Cerebellar cortex (tissue), 1 donor: ENCODE measurements at places on chromosomes 3 and 15.

DNA sequence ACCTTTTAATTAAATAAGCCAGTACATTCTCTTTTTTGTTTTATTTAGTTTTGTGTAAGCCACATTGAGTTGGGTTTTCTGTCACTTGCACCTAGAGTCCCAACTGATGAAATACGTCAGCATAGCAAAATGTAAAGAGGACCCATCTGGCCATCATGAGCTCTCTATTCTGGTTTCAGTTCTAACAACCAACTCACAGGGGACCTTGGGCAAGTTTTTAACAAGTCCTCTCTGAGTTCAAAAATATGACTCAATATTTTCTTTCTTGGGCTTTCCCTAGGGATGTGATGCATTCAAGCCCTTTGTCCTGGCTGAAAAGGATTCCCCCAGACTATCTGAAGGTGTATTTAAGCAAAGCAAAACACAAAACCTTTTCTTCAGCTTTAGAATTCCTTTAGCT is 32.9 kb downstream of the PLCH1 start:
- DNase-seq = no peak

- DNase-seq = no peak
Observed at GRCh38 chr3:16455001-16455400, 58.5 kb downstream of the RFTN1 start.

DNA sequence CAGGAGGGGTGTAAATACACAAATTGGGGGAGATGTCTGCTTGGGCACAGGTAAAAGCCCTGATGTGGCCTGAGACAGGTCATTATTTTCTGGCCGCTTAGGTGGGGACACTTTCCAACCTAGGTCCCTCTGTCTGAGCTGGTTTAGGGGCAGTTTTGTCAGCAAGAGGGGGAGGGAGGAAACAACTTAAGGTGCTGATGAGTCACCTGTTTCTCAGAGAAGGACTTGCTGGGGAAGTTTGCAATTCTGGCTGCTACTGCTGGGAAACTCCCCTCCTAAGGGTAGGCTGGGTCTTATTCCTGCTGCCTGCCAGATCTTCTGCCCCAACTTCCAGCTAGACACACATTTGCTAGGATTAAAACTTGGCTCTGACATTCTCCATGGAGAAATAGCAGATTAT is 4.8 kb upstream of the RHOV start:
- no peak for DNase-seq

DNA sequence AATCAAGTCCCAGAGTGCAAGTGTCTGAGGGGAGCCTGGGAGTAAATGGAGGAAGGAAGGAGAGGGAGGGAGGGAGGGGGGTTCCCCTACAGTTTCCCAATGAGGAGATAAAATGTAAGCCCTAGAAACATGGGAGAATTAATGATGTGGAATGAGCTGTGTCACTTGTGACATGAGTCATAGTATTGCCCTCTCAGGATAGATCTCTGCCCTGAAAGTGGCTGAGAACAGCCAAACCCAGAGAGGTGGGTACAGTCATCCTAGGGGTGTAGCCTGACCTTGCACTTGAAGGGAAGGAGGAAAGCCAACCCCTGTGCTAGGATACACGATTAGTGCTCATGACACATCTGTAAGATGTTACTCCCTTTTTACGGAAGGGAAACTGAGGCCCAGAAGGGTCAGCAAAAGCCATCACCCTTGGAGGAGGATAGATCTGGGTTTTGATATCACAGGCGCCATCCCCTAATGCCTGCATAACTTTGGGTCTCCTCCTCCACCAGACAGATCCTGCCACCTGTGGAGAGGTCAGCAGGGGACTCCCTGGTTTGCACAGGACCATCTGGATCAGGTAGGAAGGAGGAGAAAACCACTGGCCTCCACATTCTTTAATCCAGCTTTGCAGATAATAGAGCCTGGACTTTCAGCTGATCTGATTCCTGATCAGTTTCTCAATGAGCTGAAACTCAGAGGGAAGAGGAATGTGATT is 23.1 kb upstream of the USP3 start:
- DNase-seq = no peak

GRCh38 chr3:66297900-66298299 is 77.1 kb downstream of the SLC25A26 start:
- no peak for DNase-seq

DNA sequence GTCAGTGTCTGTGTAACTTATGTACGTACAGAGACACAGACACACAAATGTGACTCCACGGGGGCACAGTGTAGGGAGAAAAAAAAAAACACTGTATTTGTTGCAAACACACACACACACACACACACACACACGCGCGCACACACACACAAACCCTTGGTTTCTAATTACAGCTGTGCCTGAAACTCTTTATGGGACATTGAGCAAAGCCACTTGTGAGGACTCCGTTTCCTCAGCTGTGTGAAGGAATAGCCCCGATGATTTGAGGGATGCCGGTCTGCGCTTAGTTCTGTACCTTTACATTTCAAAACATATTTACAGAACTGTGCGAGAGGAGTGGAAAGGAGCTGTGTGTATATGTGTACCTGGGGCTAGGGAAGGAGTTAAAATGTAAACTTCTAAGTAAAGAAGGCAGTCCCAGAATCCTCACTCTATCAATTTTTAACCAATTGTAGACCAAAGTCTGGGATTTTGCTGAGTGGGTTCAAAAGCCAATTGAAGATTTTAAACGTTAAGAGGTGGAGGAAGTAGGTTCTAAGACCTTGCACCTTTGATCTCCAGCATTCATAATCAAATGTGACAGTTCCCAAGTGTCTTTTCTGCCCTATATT is 5.3 kb upstream of the BCL6 start:
- no peak for DNase-seq

GRCh38 chr3:63869940-63870614 is 6.4 kb downstream of the ATXN7 start:
- no peak for DNase-seq

DNA sequence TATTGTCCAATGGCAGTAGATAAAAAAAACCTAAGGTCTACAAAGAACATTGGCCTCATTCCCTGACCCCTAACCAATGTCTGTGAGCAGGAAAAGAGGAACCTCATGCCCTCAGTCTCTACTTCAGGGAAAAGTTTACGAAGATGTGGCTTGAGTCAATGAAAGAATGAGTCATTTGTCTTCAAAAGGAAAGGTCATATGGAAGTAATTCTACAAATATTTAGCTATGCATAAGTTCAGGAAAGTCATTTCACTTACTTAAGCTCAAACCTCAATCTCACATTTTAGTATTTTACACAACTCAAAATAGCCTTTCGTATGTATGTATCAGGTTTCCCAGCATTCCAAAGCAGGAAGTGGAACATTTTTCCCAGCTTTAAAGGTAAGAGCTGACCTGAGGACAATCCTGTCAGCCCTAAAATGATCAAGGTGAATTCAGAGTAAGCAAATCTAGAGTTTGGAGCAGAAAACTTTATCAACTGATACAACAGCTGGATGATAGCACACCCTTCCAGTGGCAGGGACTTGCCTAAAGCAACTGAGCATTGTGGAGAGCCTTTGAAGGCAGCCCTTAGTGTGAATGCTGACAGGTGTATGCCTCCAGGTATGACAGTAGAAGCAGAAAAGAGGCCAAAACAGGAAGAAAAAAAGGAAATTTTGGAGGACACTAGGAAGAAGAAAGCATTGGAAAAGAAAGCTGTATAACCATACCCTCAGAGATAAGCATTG is 53.9 kb upstream of the ACKR4 start:
- DNase-seq = no peak

DNA sequence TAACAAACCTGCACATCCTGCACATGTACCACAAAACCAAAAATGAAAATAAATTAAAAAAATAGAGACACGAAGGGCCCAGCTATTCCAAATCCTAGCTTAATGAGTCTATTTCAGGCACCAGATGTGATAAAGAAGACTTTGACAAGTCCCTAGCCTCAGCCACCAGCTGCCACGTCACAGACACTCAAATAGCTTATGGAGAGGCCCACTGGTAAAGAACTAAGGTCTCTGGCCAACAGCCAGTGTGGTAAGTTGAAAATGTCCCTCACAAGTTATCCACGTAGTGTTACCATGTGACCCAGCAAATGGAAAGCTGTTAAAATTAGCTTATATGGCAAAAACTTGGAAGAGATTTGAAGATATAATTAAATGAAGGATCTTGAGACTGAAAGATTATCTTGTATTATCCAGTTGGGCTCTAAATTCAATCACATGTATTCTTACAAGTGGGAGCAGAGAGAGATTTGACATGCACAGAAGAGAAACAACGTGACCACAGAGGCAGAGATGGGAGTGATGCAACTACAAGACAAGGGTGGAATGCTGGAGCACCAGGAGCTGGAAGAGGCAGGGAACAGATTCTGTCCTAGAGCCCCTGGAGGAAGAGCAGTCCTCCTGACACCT is 10.9 kb downstream of the ACSBG1 start:
- DNase-seq = no peak

DNA sequence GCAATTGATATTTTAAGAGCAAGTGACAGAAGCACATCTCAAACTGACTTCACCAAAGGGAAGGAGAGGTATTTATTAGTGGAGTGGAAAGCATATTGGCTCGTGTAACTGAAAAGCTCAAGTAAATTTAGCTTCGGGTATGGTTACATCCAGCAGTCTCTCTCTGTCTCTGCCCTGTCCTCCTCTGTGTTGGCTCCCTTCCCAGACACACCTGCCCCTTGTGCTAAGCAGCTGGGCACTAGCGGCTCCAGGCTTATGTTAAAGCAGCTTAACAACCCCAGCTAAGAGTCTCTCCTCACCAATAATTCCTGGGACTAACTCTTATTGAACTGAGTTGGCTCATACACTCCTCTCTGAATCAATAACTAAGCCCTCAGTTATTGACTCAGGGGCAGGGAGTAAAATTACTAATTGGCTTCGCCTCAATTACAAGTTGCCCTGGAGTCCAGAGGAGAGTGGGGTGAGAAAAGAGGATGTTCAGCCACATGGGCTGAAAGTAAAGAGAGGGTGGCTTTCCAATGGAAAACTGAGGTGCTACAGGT is 12.8 kb upstream of the SH3BP5 start:
- no peak for DNase-seq

DNA sequence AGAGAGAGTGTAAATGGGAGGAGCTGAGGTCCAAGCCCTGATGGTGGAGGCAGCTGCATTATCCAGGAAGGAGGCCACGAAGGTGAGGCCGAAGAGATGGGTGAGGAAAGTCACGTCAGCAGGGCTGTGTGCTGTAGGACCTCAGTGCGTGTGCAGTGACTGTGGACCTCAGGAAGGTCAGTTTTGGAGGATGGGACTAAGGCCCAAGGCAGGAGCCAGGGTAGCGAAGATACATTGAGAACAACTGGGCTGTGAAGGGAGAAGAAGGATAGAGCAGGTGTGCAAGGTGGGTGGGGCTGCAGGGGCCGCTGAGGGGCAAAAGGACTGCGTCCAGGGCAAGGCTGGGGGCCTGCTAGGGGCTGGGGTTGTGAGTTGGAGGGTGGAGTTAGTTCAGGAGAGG is 4.9 kb downstream of the KLHL40 start:
- DNase-seq = no peak

DNA sequence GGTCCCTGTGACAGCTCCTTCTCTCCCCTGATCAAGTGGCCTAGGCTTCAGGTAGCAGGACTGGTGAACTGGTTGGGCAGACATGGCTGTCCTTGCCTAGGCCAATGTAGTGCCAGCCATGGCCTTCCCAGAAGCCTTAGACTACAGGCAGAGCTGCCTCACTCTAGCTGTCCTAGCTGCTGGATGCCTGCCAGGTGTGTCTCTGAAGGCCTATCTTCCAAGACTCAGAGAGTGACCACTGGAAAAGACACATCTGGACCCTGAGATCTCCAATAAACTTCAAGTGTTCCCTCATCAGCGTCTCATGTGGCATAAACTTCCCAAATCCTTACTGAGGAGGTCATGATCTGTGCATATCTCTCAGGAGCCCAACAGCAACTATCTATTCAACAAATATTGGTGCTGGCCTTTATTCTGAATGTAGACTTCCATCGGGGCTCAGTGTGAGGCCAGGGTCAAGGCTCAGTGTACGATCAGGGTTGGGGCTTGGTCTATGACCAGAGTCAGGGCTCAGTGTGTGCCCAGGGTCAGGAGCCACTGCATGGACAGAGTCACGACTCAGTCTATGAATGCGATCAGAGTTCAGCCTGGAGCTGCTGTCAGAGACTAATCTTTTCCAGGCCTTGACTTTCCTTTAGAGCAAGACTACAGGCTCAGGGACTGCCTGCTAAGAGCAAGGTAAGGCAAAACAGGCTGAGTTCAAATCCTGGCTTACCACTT is 36.5 kb upstream of the INSYN1 start:
- DNase-seq = no peak

DNA sequence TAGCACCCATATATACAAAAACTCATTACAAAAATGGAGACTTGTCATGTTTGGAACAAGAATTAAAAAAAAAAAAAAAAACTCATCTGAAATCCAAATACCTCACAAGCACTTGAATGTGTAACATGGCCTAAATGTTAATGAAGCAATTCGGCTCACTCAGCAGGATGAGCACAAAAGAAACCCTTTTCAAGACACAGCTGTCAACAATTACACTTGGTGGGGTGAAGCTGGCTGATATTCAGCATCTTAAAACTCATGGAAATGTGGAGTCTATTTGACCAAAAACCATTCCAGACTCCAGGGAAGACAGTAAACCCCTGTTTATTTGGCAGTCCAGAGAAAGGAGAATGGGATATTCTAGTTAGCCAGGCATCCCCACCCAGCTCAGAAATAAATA is 205.4 kb upstream of the TSC22D2 start:
- DNase-seq = peak; percentile 8

- DNase-seq = no peak
Observed at GRCh38 chr15:39429898-39430357, 151.0 kb upstream of the THBS1 start.

GRCh38 chr3:72633121-72633520 is 215.1 kb downstream of the SHQ1 start:
- DNase-seq = no peak

DNA sequence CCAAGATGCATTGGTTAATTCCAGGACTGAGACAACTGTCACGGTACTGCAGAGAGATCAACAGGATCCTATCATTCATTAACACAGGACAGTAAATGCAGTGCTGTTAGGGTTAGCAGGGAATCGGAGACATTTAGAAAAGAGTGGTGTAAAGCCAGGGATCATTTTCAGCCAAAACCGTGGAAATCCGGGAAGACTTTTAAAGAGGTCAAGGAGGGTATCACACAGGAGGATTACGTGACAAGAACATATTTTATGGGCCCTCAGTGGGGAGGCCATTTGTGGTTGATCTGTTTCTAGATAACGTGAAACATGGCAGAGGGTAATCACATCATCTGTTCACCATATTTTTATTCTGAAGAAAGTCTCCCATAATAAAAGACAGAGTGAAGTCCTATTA is 216.1 kb downstream of the PTPRG start:
- DNase-seq = no peak
